ENCODE measurements at places on chromosomes 5 and 9.

DNA sequence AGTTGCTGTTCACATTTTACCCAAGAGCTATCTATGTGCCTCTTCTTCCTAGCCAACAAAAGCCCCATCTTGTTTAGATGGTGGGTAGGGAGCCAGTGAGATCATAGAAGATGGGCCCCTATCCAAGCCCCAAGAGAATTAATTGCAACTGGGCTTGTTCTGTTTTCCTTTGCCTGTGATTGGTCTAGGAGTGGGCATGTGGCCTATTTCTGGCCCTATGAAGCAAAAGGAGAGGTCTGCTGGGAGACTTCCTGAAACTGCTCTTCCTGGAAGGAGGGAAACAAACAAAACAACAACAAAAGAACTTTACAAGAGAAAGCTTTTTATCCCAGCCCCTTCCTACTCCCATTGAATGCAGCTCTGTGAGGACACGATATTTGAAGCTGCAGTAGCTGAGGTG, 32.5 kb upstream of the ALDOB start:
- DNase-seq, result no peak

DNA sequence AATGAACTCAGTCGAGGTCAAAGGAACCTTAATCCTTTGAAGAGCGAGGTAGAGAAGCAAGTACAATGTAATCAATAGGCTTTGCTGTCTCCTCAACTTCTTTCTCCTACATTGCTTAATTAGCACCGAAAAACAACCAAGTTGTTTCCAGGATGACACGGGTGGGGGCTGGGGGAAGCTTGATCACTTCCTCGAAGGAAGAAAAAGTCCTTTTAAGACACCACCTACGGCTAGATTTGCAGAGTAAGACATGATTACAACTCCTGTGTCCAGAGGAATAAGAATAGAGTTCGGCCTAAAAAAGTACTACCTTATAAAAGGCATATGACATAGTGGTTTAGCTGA, 811 bp upstream of the ARRDC3 start:
- no peak for DNase-seq

- DNase-seq, result no peak
Observed at GRCh38 chr5:35810601-35811000, 46.1 kb upstream of the IL7R start.

DNA sequence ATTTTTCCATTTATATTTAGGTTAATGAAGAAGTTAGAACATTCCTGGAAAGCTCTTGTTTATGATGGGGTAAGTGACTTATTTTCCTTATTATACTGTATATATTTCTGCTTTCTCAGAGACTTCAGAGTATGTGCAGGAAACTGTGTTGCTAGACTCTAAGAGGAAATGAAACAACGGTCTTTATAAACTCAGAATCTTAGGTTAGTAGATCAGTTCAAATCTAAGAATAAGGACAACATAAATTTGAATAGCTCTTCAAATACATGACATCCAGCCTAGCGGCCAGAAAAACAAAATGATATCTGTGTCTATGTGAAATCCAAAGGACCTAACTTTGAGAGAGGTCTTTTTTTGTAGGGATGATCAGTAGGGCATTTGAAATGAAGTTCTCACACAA, 94.3 kb downstream of the PRKACG start:
- DNase-seq, result no peak

Measured in MG63 (cell line).